ENCODE measurements at places on chromosomes 1 and 21.
A peak's percentile ranks its signal among the peaks of the same experiment; 100 is the strongest.

- DNase-seq = peak; percentile 83
Measured at GRCh38 chr1:94095112-94095637, 25.8 kb downstream of the ABCA4 start.

GRCh38 chr1:110053552-110054428 is 16.7 kb downstream of the ALX3 start:
- DNase-seq = peak; percentile 34

DNA sequence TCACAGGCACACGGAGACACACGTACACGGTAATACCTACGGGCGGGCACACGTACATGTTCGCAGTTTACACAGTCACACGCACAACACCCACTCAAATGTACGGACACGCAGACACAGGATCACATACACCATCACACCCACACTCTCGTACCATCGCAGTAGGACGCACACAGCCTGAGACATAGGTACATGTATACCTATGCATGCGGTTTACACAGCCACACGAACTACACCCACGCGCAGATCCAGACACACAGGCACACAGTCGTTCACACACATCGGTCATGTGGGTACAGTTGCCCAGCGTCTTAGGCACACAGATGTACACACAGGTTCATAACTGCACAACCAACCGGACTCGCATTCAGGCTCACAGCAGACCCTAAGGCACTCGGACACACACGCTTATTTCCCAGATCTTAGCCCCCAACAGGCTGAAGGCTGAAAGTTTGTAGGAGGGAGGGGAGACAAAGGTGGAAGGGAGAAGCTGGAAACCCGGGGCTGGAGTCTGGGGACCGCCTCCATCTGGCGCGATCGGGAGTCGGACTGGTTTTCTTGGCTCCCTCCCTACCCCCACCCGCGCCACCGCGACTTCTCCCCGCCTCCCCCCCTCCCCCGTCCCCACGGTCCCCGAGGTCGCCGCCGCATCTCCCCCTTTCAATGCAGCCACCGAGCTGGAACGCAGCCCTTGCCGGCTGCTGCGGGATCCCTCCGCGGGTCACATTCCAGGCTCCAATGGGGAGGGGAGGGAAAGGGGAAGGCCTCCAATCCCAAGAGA is 51.9 kb upstream of the SYNC start:
- DNase-seq = no peak

DNA sequence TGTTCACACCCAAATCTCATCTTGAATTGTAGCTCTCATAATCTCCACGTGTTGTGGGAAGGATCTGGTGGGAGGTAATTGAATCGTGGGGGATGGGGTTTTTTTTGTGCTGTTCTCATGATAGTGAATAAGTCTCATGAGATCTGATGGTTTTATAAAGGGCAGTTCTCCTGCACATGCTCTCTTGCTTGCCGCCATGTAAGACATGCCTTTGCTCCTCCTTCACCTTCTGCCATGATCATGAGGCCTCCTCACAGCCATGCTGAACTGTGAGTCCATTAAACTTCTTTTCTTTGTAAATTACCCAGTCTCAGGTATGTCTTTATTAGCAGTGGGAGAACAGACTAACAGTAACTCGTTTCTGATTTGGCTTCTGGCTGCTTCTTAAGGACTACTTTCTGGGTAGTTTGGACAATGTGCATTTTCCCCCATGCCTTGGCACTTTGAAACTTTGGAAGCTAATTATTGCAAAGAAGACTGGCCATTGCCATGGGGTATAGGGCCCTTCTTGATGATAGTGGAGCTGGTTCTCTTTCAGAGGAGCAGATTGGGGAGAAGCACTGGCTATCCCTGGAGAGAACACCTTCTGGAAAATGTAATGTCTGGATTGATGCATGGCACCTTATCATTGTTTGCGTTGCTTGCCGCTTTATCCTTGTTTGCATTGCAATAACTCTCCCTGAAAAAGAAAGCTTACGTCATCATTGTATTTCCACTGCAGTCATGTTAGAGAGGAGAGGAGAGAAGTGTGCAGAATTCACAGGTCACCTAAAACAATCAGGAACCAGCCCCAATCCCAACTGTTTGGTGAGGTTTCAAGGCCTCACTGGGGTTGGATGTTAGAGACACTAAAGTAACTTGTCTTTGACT is 5.9 kb downstream of the CNIH3 start:
- DNase-seq = no peak

- DNase-seq = no peak
Measured at GRCh38 chr1:229839800-229840199, 213.8 kb downstream of the URB2 start.

- DNase-seq = no peak
Measured at GRCh38 chr1:201252944-201253371, 30.3 kb upstream of the PKP1 start.

GRCh38 chr21:42009018-42009830 is 936 bp downstream of the ZBTB21 start:
- peak; percentile 36 for DNase-seq

GRCh38 chr1:69246710-69247109 is 321.0 kb upstream of the LRRC7 start:
- DNase-seq = peak; percentile 13

DNA sequence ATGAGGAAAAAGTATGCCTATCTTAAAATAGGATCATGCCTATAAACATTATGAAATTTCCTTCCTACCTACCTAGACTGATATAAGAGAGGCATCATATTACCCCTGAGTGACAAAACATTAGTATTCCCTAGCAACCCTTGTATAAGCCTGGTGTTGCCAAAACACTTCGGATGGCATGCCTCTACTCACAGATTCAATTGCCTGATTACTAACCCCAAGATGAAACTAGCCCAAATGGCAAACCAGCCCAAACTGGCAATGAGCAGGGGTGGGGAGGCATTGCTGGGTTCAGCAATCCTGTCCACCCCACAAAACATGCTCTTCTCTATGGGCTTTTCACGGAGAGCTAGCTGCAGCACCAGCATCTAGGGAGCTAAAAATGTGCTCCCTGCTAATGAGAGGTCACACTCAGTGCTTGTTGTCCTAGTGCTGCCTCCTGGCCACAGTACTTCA is 13.9 kb downstream of the PALMD start:
- DNase-seq = no peak

DNA sequence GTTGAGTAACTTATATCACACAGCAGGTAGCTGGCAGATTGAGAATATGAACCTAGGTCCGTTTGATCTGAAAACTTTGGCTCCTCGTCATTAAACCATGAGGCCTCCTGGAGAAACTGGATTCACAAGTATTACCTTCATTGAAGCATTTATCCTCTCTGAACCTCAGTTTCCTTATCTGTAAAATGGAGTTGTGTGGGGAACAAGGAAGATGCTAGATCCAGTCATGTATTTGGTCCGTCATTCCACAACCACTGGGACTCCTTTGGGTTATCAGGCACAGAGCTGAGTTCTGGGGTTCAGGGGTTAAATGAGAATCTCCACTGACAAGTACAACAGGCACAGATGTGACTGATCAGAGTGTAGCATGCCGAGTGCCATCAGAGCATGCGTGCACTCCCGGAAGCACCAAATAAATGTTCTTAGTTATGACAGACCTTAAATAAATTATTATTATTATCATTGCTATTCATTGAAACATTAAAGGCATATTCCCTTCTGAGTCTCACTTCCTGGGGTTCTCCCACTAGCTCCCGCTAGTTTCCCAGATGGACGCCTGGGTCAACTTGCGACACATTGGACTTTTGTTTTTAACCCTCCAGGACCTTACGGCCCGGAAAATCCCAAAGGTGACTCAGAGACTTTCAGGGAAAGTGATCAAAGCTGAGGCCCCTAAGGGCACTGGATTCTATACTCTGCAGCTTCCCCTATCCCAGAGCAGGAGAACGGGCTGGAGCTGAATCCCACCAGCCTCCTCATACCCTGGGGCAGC is 130.6 kb downstream of the PLPP3 start:
- peak; percentile 32 for DNase-seq

- no peak for DNase-seq
Measured at GRCh38 chr1:2523891-2524609, 2.3 kb downstream of the PANK4 start.

GRCh38 chr1:212938846-212939245 is 11.5 kb upstream of the VASH2 start:
- no peak for DNase-seq
